ENCODE measurements at places on chromosomes 11 and 22.

GRCh38 chr11:131064373-131064991, 148.2 kb upstream of the SNX19 start:
- no peak for DNase-seq

DNA sequence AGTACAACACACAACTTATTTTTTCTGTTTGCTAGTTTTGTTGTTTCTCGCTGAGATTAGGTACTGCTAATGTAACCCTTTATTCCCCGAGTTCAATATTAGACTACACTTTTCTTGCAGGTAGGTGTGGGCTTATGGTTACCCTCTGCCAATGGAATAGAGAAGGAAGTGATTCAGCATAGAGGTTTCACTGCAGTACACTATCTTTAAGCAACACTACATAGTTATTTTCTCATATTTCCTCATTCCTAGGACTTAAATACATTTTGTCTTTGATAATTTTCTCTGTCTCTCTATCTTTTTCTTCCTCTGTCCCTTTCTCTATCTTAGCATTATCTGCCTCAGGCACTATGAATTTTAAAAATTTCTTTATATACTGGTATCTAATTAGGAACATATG, 791.0 kb downstream of the FAM181B start:
- no peak for DNase-seq

- DNase-seq, result no peak
Observed at GRCh38 chr11:122494221-122494620, 161.3 kb upstream of the UBASH3B start.

GRCh38 chr22:23274146-23274526, 93.8 kb downstream of the BCR start:
- no peak for DNase-seq

DNA sequence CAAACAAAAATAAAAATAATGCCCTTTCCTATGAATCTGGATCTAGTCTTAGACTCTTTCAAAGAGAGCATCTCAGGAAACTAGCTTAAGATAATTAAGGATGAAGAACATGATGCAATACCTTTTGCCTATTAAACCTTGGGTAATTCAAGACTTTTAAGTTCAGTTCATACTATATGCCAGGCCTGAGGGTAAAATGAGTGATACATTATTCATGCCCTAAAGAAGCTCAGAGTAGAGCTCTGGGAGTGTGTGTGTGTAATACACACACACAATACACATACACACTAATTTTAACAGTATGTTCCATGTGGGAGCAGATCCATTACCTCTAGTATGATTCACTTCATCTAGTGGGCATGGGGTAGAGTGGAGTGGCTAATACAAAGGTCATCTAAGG, 651.4 kb upstream of the CHORDC1 start:
- DNase-seq, result no peak

GRCh38 chr11:1503708-1504104, 17.1 kb upstream of the MOB2 start:
- no peak for DNase-seq

DNA sequence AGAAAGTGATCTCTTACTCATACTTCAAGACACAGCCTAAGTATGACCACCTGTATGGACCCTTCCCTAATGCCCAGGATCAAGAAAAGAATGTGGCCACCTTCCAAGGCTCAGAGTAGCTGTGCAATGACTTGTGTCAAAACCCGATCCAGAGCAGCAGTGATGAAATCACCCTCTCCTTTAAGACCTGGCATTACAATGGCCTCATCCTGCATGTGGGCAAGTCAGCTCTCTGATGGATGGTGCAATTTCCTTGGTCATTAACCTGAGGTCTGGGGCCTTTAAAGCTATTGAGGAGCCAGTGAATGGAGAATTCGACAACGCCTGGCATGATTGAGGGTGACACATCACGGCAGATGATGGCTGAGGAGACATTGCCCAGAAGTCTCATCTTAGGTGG, 9.1 kb upstream of the TUBA8 start:
- no peak for DNase-seq

DNA sequence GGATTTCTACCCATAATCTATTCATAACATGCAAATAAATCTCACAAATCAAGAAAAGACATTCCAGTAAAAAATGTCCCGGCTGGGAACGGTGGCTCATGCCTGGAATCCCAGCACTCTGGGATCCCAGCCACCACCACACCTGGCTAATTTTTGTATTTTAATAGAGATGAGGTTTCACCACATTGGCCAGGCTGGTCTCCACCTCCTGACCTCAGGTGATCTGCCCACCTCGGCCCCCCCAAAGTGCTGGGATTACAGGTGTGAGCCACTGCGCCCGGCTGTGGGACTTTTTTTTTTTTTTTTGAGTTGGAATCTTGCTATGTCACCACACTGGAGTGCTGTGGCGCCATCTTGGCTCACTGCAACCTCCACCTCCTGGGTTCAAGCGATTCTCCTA, 4.7 kb downstream of the CHID1 start:
- no peak for DNase-seq

DNA sequence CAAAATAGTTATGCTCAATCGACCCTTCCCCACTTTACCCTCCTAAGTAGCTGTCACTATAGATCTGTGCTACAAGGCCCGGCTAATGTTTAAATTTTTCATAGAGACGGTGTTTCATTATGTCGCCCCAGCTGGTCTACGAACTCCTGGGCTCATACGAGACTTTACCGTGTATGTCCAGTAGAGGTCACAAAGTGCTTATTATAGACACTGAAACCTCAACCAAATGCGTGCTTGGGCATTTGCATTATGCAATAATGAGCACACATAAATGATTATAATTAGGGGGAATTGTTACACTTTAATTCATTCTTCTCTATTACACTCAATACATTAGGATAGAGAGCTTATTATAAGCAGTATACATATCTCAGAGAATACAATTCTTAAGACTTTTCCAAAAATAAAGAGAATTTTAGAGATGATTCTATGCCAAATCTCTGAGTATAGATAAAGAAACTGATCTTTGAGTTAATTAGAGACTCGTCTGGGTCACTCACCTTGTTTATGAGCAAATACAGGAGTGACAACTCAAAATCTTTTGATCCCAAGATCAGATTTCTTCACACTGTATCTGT, 12.5 kb upstream of the MRPL16 start:
- peak; percentile 38 for DNase-seq

DNA sequence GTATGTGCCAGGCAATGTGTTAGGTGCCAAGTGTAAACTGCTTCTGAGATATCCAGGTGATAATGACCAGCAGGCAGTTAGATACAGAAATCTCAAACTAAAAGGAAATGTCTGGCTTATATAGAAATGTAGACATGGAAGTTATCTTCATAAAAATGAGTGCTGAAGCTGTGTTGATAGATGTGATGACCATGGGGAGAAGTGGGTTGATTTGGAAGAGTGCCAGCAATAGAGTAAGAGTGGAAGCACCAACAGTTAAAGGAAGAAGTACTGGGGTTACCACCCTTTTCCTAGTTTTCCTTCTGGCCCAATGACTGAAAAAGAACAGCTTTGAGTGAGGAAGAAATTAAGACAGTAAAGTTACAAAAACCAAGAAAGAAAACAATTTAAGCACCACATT, 68.5 kb downstream of the C2CD3 start:
- no peak for DNase-seq

DNA sequence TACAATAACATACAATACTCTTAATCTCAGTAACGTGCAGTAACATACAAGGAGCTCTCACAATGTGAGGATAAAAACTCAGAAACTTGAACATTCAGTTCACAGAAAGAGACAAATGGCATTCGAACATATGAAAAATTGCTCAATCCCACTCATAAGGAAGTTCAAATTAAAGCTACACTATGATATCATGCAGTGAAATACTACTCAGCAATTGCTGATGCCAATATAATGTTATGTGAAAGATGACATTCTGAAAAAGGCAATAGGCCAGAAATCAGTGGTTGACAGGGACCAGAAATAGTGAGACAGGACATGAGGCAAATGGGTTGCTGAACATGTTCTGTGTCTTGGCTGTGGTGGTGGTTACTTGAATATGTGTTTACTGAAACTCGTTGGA, 33.7 kb upstream of the PITPNB start:
- DNase-seq, result no peak

DNA sequence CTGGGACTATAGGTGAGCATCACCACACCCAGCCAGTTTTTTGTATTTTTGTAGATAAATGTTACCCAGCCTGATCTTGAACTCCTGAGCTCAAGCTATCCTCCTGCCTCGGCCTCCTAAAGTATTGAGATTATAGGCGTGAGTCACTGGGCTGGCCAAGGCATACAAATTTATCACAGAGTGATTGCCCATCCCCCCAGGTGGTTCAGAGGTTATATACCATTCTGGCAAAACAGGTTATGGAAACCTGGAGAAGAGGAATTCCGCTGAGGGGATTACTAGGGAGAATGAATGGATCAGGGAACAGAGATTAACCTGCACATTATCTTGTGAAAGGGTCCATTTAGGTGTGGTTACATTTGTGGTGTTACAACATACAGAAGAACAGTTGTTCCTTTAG, 8.1 kb downstream of the ATG13 start:
- DNase-seq, result no peak

DNA sequence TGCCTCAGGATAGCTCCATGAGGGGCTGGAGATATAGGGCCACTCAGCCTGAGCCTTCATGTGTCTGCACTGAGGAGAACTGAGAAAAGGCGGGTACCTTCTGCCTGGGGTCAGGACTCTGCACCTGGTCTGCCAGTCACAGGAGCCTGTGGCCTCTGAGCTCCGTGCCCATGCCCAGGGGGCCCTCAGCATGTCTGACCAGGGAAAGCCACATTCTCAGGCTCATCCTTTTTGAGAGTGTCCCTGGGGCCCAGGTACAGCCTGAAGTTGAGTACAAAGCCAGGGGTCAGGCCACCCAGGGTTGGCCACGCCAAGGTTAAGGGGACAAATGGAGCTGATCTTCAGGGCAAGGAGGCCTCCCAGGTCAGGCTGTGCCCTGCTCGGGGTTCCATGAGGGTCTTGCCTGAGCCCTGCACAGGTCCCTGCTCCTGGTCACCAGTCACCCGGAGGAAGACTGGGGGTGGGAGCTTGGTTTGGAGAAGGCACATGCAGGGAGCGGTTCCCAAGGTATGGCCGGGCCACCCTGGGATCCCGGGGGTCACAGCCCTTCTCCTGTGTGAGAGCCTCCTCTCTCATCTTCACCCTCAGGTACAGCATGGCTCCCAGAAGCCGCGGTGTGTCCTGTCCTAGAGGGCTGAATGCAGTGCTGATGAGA, 6.0 kb downstream of the DENND6B start:
- DNase-seq, result no peak

- no peak for DNase-seq
Observed at GRCh38 chr11:25408146-25408545, 911.3 kb downstream of the LUZP2 start.

DNA sequence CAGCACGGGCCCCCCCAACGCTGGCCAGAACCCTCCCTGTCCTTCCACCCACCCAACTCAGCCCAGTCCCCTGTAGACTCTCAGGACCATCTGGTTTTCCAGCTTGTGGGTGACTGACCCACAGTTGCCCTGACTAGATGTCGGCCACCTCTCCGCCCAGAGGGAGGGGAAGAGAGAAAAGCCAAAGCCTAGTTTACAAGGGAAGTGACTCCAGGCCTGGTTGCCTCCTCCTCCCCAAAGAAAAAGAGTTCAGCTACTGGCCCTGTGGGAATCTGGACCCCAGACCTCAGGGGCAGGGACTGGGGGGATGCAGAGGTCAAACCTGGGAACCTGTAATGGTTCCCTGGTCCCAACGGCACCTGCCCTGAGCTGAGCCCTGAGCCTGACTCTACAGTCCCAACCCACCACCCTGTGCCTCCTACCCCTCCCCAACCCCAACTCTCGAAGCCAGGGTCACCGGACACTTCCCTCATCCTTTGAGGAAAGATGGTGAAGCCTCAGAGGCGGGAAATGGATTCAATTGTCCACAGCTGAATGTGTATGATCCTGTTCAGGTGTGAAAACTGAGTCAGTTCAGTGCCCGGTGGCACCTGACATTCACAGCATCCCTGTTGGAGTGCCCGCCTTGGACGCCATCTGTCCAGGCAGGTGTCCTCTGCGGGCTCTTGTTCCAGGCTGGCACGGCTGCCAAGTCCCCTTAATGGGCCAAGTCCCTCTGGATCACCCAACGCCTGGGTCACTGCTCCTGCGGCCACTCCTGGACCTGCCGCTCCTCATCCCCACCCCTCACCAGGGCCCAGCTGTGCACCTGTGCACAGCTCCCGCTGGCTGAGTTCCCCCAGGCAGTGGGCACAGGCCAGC, 21.0 kb upstream of the WNT7B start:
- DNase-seq, result peak; percentile 71

GRCh38 chr11:70548976-70549375, 150.6 kb downstream of the CTTN start:
- DNase-seq, result no peak

GRCh38 chr11:134008634-134009071, 51.9 kb upstream of the IGSF9B start:
- DNase-seq, result no peak

DNA sequence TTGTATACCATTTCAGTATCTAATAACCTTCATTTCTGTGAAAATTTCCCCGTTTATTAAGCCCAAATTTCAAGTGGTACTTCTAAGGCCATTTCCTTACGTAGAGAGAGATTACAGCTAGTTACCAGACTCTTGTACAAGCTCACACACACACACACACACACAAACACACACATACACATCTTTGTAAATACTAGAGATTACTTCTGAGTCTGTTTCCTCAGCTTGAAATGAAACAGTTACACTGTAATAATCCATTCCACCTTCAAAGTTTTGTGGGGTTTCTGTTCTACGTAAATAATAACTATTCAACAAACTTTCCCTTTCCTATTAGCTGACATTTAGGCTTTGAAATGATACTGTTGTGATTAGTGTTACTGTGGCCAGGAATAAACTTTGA, 6.2 kb downstream of the POGLUT3 start:
- no peak for DNase-seq

GRCh38 chr22:37402184-37402506, 25.1 kb downstream of the ELFN2 start:
- DNase-seq, result no peak

- DNase-seq, result no peak
Observed at GRCh38 chr11:120662071-120662676, 150.6 kb downstream of the GRIK4 start.

DNA sequence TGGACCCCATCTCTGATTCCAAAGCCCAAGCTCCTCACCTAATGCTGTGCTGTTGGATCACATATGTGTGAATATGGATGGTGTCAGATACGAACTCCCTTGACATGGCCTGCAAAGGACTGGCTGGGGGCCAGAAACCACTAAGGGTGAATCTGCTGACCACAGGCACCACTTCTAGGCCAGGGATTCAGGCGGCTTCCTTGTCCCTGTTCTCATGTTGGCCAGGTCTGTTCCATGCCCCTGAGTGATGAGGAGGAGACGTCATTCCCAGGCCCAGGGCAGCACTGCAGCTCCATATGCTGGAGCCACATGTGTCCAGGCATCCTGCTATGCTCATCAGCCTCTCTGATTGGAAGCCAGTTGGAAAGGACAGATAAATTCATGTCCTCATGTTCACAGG, 130.0 kb upstream of the BDNF start:
- DNase-seq, result no peak

GRCh38 chr11:65212226-65212801, 30.6 kb downstream of the CAPN1 start:
- no peak for DNase-seq

- DNase-seq, result no peak
Observed at GRCh38 chr11:128625326-128625725, 38.0 kb upstream of the ETS1 start.

GRCh38 chr11:71930556-71931244, 1.9 kb downstream of the RNF121 start:
- no peak for DNase-seq

GRCh38 chr11:108392353-108392752, 75.0 kb downstream of the C11orf65 start:
- no peak for DNase-seq

GRCh38 chr11:60307507-60308195, 19.4 kb upstream of the MS4A6E start:
- DNase-seq, result no peak

GRCh38 chr11:8757047-8757446, 74.5 kb downstream of the RPL27A start:
- no peak for DNase-seq
